Cardiac muscle cell (in vitro differentiated cells and primary cell): ENCODE measurements at places on chromosomes 16 and 17. TPM values are rescaled to one million over a fixed set of nuclear protein-coding genes. Genes with fewer than 3 reads are reported as not detected.

The NPIPB9 gene
- 1.2 and 1.5 TPM in 2 replicates for total RNA-seq

The EVI2B gene
- not detected in 2 replicates for total RNA-seq

The RTN4RL1 gene
- 34.3 and 45.4 TPM in 2 replicates for total RNA-seq

The OR3A3 gene
- not detected in 2 replicates for total RNA-seq

The MFAP4 gene
- total RNA-seq, result 14.1 and 16.7 TPM in 2 replicates

DNA sequence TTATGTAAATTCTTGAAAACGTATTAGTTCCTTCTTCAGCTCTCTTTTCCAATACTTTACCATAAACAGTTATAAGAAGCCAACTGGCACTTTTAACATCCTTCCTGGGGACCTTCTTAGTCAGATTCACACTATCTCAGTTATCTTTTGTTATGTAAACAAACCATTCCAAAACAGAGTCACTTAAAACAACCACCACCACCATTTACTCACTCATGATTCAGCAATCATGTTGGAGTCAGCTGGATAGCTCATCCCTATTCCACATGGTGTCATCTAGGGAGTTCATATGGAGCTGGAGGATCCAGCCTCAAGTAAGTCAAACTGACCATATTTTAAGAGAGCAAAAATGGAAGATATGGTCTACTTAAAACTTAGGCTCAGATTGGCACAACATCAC is 240.3 kb upstream of the IRX3 start:
- H3K27me3 ChIP-seq, result no peaks in the 10 kb centered on the region
- H3K27ac ChIP-seq, result no peak overlapping the region
- no peak overlapping the region for H3K4me3 ChIP-seq
- H3K36me3 ChIP-seq, result no peaks in the 10 kb centered on the region

- no peak overlapping the region for H3K27ac ChIP-seq
- H3K4me3 ChIP-seq, result no peak overlapping the region
- no peak for DNase-seq
- peaks cover 20% of the 10 kb centered on the region for H3K4me1 ChIP-seq
- no peaks in the 10 kb centered on the region for H3K36me3 ChIP-seq
Observed at GRCh38 chr17:73740370-73740769, 96.1 kb upstream of the SDK2 start.

GRCh38 chr17:28744972-28745785 is 1.4 kb downstream of the TRAF4 start:
- H3K4me1 ChIP-seq, result peaks cover 15% of the 10 kb centered on the region
- no peaks in the 10 kb centered on the region for H3K27me3 ChIP-seq
- DNase-seq, result peak; percentile 66
- H3K4me3 ChIP-seq, result peak overlapping the region; percentile 88
- H3K27ac ChIP-seq, result peak overlapping the region; percentile 99
- H3K36me3 ChIP-seq, result peaks cover 24% of the 10 kb centered on the region

DNA sequence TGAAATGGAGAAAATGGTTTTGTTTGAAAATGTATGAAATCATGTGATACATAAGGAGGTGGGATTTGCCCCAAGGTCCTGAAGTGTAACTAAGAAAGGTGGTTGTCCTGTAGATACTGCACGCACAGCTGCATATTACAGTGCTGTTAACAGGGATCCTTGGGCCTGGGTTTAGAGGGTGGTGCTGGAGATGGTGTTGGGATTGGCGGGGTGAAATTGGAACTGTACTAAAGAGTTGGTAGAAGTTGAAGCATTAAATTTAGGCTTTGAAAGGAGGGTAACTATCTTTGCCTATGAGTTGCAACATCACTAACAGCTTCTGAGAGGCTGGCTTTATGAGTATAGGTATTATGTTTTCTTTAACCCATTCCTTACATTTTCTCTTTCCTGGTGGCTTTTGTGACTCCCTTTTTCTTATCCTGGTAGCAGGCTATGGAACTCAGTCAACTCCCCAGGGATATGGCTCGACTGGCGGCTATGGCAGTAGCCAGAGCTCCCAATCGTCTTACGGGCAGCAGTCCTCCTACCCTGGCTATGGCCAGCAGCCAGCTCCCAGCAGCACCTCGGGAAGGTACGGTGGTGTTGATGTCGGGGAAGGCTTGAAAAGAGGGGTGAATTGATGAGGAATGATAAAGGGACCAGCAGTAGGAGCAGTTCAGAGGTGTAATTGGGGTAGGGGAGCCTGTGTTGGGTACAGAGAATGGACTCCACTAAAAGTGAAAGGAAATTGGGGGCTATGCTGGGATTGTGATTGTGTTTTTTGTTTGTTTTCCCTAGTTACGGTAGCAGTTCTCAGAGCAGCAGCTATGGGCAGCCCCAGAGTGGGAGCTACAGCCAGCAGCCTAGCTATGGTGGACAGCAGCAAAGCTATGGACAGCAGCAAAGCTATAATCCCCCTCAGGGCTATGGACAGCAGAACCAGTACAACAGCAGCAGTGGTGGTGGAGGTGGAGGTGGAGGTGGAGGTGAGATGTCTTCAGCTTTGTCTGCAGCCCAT is 3.8 kb downstream of the FUS start:
- no peak overlapping the region for H3K27ac ChIP-seq
- DNase-seq, result no peak
- peaks cover 62% of the 10 kb centered on the region for H3K36me3 ChIP-seq
- H3K4me3 ChIP-seq, result no peak overlapping the region
- H3K27me3 ChIP-seq, result no peaks in the 10 kb centered on the region

DNA sequence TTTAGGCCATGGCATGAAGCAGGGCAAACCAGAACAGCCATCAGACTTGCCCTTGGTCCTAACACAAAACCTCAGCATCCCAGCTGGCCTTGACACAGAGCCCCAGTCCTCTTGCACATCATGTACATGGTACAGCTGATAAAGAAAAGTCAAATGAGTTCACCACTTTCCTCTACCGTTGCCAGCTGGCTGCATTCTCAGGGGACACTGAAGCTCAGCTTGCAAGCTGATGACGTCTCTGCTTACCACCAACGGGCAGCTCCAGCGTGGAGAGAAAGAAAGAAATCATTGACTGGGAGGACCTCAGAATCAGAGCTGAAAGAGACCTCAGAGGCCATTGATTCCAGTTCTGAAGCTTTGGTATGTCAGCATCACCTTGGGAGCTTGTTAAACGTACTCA is 80.7 kb upstream of the CES5A start:
- no peak overlapping the region for H3K4me3 ChIP-seq
- no peaks in the 10 kb centered on the region for H3K27me3 ChIP-seq
- no peaks in the 10 kb centered on the region for H3K4me1 ChIP-seq
- DNase-seq, result peak; percentile 1
- no peak overlapping the region for H3K27ac ChIP-seq

DNA sequence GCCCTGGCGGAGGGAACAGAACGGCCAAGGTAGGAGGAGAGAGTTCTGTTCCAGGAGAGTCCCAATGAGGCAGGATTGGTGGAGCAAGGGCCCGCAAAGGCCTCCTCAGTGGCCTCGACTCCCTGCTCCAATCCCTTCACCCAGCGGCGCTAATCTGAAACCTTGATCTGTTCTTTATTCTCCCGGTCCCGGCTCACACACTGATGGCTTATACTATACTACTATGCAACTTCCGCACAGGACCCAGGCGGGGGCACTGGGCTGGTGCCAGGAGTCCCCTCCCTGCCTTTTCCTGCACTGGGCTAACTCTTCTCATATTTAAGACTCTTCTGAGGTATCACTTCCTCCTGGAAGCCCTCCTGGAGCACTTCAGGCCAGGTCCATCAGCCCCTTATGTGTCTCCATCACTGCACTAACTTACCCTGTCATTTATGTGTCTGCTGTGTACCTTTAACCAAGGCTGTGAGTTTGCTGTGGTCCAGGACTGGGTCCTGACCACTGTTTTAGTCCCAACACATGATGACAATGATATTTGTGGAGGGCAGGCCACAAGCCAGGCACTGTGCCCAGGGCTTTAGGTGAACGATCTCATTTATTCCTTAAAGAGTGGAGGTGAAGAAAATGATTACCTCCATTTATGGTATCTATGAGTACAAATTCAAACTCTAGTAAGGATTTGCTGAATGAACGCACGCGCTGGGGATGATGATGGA is 6.8 kb downstream of the CCDC102A start:
- DNase-seq, result no peak
- H3K27me3 ChIP-seq, result no peaks in the 10 kb centered on the region
- H3K4me1 ChIP-seq, result peaks cover 22% of the 10 kb centered on the region
- no peaks in the 10 kb centered on the region for H3K36me3 ChIP-seq
- H3K4me3 ChIP-seq, result no peak overlapping the region
- H3K27ac ChIP-seq, result no peak overlapping the region

DNA sequence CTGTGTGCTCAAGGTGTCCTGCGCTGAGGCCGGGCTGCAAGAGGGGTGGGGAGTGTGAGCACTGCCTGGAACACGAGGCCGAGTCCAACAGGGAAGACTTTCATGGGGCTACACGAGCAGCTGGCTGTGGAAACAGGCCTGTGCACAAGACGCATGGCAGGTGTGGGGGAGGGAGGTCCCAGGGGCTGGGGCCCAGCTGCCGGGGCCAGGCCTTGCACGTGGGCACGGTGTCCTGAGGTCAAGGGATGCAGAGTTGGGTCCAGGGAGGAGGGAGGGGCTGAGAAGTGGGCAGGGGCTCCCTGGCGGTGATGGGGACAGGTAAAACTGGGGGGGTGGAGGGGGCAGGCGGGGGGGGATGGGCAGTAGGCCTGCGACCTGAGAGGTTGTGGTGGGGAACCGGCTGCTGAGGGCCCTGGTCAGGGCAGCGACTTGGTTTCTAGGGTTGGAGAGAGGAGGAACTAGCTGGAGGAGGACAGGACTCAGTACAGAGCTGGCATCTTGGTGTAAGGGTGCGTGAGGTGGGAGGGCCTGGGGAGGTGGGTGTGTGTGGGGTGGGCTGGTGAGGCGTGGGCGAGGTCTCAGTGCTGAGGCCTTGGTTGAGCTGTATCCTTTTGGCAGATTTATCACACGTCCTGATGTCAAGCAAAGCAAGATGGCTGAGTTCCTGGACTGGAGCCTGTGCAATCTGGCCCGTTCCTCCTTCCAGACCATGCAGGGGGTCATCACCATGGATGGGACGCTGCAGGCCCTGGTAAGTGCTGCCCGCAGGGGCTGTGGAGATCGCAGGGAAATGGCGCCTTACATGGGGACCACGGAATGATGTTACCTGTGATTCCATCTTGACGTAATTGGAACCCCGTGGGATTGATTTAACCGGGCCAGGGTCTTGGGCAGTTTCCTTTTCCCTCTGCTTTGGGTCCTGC is 29.4 kb downstream of the TBCD start:
- DNase-seq, result no peak
- peaks cover 13% of the 10 kb centered on the region for H3K36me3 ChIP-seq
- H3K4me3 ChIP-seq, result no peak overlapping the region
- no peak overlapping the region for H3K27ac ChIP-seq
- H3K27me3 ChIP-seq, result no peaks in the 10 kb centered on the region

GRCh38 chr17:12180644-12181261 is 160.1 kb downstream of the MAP2K4 start:
- peak overlapping the region; percentile 73 for H3K27ac ChIP-seq
- H3K4me1 ChIP-seq, result peaks cover 9% of the 10 kb centered on the region
- no peaks in the 10 kb centered on the region for H3K36me3 ChIP-seq
- peak; percentile 83 for DNase-seq
- no peaks in the 10 kb centered on the region for H3K27me3 ChIP-seq

DNA sequence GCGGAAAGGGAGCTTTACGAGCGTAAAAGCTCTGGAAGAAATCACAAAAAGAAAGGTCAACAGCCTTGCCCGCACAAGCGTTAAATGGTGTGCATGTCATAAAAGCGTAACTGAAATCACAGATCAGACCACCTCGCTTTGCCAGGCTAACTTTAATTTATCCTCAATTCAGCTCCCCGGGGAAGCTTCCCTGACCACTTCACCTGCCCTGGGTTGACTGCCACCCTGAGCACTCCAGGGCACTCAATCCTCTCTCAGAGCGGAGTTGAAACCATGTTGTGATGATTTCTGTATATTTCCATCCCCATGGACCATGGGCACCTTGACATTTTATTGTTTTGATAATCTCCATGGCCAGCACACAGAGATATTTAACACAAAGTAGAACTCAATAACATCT is 16.1 kb upstream of the NAGS start:
- no peaks in the 10 kb centered on the region for H3K36me3 ChIP-seq
- no peaks in the 10 kb centered on the region for H3K4me1 ChIP-seq
- H3K27me3 ChIP-seq, result peaks cover 9% of the 10 kb centered on the region
- H3K27ac ChIP-seq, result no peak overlapping the region
- no peak for DNase-seq

- H3K4me1 ChIP-seq, result peaks cover 15% of the 10 kb centered on the region
- H3K36me3 ChIP-seq, result no peaks in the 10 kb centered on the region
- H3K27ac ChIP-seq, result no peak overlapping the region
- H3K4me3 ChIP-seq, result no peak overlapping the region
- peaks cover 31% of the 10 kb centered on the region for H3K27me3 ChIP-seq
Observed at GRCh38 chr16:58461056-58461455, 38.9 kb upstream of the NDRG4 start.

DNA sequence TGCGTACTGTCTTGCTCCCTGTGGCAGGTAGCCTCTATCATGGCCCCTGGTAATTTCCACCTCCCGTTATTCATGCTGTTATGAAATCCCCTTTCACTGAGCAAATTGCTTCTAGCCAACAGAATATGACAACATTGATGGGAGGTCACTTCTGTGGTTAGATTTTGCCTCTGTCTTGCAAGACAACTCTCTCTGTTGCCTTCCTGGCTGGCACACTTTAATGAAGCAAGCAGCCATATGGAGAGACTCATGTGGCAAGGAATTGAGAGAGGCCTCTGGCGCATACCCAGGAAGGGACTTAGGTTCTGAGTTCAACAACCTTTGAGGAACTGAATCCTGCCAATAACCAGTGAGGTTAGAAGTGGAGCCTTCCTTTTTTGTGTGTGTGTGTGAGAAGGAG is 51.8 kb upstream of the GPRC5B start:
- H3K4me3 ChIP-seq, result no peak overlapping the region
- H3K4me1 ChIP-seq, result no peaks in the 10 kb centered on the region
- no peaks in the 10 kb centered on the region for H3K27me3 ChIP-seq

- H3K4me1 ChIP-seq, result peaks cover 31% of the 10 kb centered on the region
- no peak overlapping the region for H3K4me3 ChIP-seq
- H3K27ac ChIP-seq, result peak overlapping the region; percentile 73
- no peaks in the 10 kb centered on the region for H3K36me3 ChIP-seq
- no peaks in the 10 kb centered on the region for H3K27me3 ChIP-seq
Observed at GRCh38 chr17:57433452-57433851, 177.1 kb downstream of the MSI2 start.

DNA sequence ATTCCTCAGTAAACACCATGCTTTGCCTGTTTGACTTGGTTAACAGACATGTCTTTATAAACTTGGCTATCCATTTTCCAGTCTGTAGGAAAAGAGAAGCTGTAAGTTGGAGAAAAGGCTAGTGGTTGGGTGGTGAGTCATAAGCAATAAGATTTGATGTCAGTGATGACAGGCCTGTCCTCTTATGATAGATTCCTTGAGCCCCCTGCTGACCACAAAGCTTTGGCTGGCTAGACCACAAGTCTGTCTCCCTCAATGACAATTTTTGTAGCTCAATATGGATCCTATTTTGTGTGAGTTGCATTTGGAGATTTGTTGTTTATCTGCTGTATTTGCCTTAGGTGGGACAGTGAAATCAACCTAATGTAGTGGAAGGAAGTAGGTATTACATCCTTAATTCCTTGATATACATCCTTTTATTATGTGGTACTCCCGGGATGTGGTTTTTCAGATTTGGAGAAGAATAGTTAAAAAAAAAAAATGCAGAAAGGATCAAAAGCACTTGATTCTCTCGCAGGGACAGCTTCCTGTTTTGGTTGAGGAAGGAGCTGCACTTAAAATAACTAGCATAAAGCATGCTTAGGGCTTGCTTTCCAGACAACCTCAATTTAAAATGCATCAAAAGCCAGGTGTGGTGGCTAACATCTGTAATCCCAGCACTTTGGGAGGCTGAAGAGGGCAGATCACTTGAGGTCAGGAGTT is 67.4 kb downstream of the SIAH1 start:
- no peak for DNase-seq
- H3K27ac ChIP-seq, result no peak overlapping the region
- no peaks in the 10 kb centered on the region for H3K36me3 ChIP-seq
- no peaks in the 10 kb centered on the region for H3K27me3 ChIP-seq
- H3K4me1 ChIP-seq, result no peaks in the 10 kb centered on the region
